ENCODE measurements at places on chromosomes 2 and 18.

DNA sequence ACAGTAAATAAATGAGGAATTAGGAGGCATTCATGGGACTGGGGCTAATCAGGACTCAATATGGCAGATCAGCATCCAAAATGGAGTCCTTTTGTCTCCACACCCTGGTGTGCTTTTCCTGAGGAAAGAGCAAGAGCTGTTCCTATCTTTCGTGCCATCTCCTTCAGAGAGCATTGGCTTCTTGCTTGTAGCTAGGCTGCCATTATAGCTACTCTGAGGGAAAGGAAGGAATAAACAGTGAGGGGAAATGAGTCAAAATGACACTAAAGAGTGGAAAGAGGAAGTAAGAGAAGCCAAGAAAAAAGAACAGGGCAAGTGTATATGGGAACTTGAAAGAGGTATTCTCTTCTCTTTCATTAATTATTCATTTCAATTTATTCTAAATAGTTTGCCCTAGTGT, 8.4 kb upstream of the NMI start:
- no peak for DNase-seq

GRCh38 chr2:218993345-218994315, at the start of gene CRYBA2:
Gene CRYBA2, minus strand, starts transcription at chr2:218993422. Its CDS starts 246 bp downstream, at chr2:218993176.
- DNase-seq = no peak

- DNase-seq = no peak
Measured at GRCh38 chr2:45180779-45181178, 171.5 kb upstream of the SIX2 start.

GRCh38 chr2:82650038-82650437, 1809.0 kb downstream of the SUCLG1 start:
- no peak for DNase-seq

GRCh38 chr2:55943466-55943865, 19.9 kb upstream of the EFEMP1 start:
- DNase-seq = no peak

DNA sequence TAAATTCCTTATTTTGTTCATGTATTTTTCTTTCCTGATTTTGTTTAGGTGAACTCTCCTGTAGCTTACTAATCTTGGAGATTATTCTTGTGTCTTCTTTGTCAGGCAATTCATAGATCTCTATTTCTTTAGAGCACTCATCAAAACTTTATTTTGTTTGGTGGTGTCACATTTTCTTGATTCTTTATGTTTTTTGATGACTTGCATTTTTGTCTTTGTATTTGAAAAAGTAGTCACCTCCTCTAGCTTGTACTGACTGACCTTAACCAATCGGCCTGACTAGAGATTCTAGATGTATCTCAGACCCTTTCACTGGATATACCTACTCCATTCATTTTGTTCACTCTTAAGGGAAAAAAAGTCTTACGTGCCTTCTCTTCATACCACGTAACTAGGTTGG, 986.3 kb upstream of the LRRTM1 start:
- no peak for DNase-seq

GRCh38 chr2:238866656-238867277, 18.9 kb downstream of the TWIST2 start:
- DNase-seq = no peak

DNA sequence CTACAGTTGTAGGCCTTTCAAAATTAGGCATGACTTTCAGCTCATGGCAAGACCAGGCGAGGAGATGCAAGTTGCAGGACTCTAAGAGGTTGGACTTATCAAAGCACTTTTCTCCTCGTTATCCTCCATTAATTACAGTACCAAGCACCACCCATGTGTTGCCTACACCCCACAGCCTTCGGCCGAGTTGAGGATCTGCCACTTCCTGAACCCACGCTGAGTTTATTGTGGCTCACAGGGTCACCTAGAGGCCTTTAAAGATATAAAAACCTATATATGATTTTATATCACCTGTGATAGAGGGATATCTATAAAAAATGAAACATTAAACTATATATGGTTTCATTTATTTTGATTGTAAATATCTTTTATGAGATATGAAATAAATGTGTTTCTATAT, 2.6 kb downstream of the UGT1A10 start:
- no peak for DNase-seq

DNA sequence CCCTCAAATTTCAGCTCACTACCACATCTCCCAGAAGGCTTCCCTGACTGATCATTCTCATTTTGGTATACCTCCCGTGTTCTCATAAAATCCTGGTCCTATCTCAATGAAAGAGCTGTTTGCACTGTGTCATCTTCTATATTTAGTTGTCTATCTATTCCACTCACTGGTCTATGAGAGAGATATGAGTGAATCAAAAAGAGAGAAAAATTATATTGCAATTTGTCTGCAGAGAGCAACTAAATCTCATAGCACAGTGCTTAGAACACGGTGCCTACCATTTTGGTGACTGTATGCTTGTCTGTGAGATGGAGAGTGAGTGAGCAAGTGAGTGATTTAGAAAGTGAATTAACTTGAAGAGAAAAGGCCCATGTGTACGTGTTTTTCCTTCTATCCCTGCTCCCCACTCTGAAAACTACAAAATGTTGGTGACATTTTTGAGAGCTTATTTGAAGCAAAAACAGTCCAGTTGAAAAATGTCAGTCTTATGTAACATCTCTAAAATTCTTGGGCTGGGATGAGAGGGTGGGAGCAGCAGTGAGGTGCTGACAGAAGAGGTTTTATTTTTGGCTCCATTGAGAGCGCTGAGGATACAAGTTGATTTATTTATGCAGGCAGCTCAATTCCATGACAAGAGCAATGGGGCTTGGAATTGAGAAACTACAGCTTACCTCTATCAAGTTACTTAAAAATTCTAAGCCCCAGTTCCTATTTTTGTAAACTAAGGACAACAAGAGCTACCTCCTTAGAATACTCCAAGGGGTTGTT, 373.5 kb upstream of the CHST9 start:
- DNase-seq = no peak

- DNase-seq = no peak
Measured at GRCh38 chr18:23442958-23443357, 10.1 kb upstream of the RIOK3 start.

- DNase-seq = no peak
Measured at GRCh38 chr2:161481619-161482018, 65.5 kb downstream of the TBR1 start.

DNA sequence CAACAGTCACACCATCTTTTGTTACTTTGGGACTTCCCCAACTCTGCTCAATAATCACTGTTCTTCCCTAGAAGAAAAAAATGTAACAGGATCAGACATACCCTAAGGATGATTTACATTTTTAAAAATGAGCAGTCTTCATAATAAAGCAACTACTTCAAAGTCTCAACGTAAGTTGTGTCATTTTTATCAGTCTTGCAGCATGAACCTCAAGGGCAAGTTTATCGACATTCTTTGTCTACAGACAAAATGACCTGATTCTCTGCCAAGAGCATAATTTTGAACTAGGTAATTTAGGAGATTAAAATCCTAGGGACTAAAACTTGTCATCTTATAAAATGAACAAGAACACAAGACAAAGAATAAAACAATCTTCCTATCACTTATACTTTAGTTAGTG, 2.3 kb downstream of the HSPD1 start:
- no peak for DNase-seq

DNA sequence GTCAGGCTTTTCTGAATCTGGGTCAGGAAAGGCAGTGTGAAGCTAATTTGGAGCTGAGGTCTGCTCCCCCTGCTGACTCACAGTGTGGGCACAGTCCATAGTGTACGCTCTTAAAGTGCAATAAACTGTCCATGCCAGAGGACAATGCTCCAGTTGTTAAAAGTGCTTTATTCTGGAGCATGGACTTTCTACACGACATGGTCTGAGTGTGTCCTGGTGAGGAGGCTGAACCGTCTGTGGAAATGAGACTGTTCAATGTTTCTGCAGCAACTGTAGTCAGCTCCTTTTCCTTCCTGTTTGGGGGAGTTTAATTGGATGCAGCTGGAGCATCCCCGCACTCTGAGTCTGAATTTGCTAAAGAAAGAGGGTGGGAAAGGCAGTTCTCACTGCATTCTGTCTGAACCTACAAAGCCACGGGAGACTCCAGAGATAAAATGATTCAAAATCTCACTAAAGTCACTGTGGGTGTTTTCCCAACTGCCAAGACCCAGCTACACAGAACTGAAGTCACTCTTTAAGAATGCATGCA, 110.2 kb upstream of the TRIB2 start:
- no peak for DNase-seq

GRCh38 chr2:227192491-227192890, 28.1 kb downstream of the COL4A3 start:
- no peak for DNase-seq

All from stimulated activated CD4-positive, alpha-beta T cell treated with anti-CD3 and anti-CD28 coated beads, Interleukin-1b, Interleukin-23, amount 100 ng/mL, for 4 hours (primary cell).